Progenitor cell of endocrine pancreas (in vitro differentiated cells): ENCODE measurements at places on chromosomes 1 and 21. TPM values are rescaled to one million over a fixed set of nuclear protein-coding genes. Genes with fewer than 3 reads are reported as not detected.

TNFRSF1B gene
- total RNA-seq: not detected in 2 replicates

- H3K27me3 ChIP-seq: peaks cover 23% of the 10 kb centered on the region
- H3K36me3 ChIP-seq: no peaks in the 10 kb centered on the region
- H3K4me1 ChIP-seq: peaks cover 29% of the 10 kb centered on the region
- no peak for DNase-seq
Measured at GRCh38 chr1:212496682-212497081, 64.0 kb downstream of the NENF start.

DNA sequence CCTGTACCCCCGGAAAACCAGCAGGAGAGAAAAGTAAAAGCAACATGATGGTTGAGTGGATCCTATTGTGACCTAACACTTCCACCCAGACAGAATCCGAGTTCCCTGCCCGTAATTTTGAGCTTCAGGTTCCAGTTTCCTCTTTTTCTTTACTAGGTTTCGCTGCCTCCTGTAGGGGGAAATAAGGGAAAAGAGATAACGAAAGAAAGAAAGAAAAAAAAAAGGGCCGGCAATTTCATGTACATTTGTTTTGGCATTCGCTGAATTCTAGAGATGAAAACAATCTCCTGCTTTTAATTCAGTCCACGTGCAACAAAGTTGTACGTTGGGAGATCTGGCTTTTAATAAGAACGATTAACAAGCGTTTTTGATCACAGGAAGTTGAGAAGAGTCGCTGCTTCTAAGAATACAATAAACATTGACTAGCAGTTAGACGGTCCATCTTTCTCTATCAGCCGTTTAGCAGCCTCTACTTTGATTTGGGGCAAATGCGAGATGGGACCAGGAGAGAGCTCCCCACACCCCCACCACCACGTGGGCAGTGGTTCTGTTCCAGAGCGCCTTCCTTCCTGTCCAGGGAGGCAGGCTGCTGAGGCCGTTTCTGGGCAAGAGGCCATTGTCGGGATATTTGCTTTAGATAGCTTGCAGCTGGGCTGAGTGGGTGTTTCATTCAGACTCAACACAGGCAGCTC is 155.9 kb upstream of the RUNX1 start:
- H3K27ac ChIP-seq: peak overlapping the region; percentile 54
- H3K36me3 ChIP-seq: no peaks in the 10 kb centered on the region
- peaks cover 19% of the 10 kb centered on the region for H3K4me1 ChIP-seq
- no peak overlapping the region for H3K4me3 ChIP-seq
- H3K27me3 ChIP-seq: no peaks in the 10 kb centered on the region

- H3K27ac ChIP-seq: peak overlapping the region; percentile 51
- H3K4me1 ChIP-seq: no peaks in the 10 kb centered on the region
- no peaks in the 10 kb centered on the region for H3K27me3 ChIP-seq
- no peak for DNase-seq
Measured at GRCh38 chr21:31282095-31282709, 61.9 kb downstream of the TIAM1 start.
